ENCODE measurements at places on chromosomes 12 and 14.

GRCh38 chr14:74983343-74983742 is 19.4 kb upstream of the EIF2B2 start:
- DNase-seq, result no peak

- no peak for DNase-seq
Measured at GRCh38 chr14:90556012-90556477, 159.2 kb downstream of the CALM1 start.

- DNase-seq, result no peak
Measured at GRCh38 chr12:68119724-68120211, 39.8 kb downstream of the IFNG start.

DNA sequence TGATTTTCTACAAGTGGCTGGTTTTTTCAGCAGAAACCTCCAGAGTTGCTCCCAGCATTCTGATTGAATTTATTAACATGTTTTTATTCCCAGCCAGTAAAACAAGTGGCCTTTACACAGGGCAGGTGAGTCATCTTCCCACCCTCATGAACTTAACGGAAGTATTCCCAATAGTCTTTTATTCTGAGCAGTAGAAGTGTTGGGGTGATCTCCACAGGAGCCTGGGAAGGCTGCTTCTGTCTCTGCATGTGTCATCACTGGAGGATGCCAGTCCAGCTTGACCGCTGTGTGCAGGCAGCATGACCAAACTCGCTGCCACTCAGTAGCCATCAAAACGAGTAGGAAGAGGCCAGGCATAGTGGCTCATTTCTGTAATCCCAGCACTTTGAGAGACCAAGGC is 13.4 kb upstream of the DNAH10 start:
- DNase-seq, result no peak

GRCh38 chr14:31712244-31713127 is 151.3 kb downstream of the NUBPL start:
- no peak for DNase-seq

GRCh38 chr14:94244182-94244581 is 48.9 kb downstream of the SERPINA10 start:
- no peak for DNase-seq

DNA sequence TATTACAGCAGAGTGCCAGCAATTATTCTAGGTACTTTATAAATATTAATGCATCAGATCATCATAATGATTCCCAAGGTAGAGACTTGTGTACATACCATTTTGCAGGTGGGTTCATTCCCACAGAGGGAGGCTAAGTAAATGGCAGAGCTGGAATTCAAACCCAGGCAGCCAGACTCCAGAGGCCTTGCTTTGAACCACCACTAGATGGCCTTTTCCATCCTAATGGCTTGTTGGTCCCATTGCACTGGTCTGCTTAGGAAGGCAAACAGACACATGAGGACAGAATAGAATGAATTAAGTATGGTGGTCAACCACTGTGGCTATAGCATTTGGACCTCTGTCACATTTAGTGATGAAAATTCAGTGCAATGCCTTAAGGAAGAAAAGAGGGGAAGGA is 158.7 kb downstream of the METTL25 start:
- no peak for DNase-seq

DNA sequence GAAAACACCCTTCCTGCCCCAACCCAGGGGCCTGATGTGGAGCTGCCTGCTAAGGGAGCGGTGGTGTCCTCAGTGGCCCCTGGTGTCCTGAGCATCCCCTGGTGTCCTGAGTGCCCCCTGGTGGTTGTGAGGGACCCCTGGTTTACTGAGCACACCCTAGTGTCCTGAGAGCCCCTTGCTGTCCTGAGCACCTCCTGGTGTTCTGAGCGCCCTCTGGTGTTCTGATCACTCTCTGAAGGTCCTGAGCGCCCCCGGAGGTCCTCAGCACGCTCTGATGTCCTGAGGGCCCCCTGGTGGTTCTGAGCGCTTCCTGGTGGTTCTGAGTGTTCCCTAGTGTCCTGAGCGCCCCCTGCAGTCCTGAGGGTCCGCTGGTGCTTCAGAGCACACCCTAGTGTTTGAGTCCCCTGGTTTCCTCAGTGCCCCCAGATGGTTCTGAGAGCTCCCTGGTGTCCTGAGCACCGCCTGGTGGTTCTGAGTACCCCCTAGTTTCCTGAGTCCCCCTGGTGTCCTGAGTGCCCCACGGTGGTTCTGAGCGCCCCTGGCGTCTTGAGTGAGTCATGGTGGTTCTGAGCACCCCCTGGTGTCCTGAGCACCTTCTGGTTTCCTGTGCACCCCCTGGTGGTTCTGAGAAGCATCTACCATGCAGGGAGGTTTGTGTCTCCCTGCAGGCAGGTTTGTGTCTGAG is 1004.2 kb downstream of the TMEM121 start:
- DNase-seq, result no peak

DNA sequence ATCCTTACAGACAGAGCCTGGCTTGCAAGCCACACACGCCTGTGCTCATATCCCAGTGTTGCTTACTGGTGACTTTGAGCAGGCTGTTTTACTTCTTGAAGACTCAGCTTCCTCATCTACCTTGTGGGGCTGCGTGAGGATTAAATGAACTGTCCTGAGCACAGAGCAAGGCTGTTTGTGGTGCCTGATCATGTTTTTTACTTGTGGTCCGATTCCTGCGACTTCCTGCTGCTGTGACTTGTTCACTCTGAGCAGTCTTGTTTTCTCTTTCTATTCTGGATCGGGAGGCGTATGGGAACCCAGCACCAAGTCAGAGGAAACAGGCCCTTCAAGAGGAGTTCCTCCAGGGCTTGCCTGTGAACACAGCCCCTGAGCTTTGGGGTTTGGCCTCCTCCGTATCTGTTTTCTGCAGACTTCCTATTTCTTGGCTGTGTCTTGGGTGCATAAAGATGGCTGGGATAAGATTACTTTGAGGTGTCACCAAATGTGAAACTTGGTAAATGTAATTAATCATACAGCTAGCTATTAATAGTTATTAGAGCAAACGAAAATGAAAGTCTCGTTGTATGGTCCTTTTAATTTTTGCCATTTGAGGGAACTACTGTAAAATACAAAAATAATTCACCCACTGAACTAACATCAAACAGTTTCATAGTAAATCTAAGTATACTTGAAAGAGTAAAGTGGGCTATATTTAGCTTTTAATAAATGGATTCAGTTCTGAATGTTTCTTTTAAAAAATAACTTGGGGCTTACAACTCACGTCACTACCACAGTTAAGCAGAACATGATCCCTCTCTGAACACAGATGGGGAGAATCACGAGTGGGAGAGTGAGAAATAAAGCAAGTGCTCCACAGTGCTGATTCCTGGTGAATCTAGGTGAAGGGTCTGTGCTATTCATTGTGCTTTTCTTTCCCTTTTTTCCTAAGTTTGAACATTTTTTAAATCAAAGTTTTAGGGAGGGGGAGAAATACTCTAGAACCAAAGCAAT is 251.5 kb downstream of the FOXN3 start:
- no peak for DNase-seq

- DNase-seq, result no peak
Measured at GRCh38 chr12:78406213-78406612, 458.4 kb upstream of the SYT1 start.

DNA sequence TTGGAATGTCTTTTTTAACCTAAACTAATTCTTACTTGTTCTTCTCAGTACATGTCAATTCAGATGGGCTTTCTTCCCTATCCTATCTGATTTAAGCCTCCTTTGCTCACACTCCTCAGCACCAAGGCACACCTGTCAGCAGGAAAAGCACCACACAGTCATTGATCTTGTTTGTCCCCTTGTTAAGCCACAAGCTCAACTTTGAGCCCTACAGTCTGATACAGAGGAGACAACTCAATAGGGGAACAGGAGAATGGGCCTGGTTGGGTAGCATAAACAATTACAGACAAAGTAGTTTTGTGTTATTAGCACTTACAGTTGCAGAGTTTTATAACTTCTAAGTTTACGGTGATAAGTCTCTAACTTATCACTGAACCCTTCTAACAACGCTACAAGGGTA is 29.5 kb upstream of the SYCP3 start:
- DNase-seq, result no peak
